PC-3 (cell line): ENCODE measurements at places on chromosomes 4 and X. TPM values are rescaled to one million over a fixed set of nuclear protein-coding genes. Genes with fewer than 3 reads are reported as not detected.

GRCh38 chr4:108601106-108601505, 19.3 kb upstream of the RPL34 start:
- no peak for DNase-seq

DNA sequence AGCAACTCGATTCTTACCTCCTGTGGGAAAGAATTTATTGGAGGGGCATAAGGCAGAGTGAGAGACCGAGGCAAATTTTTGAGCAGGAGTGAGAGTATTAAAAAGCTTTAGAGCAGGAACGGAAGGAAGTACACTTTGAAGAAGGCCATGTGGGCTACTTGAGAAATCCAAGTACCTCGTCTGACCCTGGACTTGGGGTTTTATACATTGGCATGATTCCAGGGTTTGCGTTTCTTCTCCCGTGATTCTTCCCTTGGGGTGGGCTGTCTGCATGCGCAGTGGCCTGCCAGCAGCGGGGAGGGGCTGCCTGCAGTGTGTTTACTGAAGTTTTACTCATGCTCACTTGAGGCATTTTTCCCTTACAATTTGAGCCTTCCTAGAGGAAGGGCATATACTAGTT, 3.4 kb downstream of the GALNT7 start:
- no peak for DNase-seq

DNA sequence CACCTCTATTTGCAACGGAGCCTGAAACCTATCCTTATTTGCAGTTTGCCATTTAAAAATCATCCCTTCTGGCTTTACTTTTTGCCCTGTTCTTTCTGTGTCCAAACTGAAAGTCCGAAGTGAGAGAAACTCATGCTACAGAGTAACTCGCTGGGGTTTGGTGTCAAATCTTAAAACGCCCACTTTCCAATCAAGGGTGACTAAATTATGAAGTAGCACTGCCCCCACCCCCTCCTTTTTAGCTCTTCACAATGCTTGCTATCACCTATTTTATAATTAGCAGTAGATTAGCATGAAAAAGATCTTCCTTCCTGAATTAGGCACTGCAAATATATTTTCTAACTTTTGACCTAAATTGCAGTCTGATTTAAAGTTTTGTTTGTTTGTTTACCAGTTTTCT, 52.5 kb downstream of the VGLL1 start:
- no peak for DNase-seq

DNA sequence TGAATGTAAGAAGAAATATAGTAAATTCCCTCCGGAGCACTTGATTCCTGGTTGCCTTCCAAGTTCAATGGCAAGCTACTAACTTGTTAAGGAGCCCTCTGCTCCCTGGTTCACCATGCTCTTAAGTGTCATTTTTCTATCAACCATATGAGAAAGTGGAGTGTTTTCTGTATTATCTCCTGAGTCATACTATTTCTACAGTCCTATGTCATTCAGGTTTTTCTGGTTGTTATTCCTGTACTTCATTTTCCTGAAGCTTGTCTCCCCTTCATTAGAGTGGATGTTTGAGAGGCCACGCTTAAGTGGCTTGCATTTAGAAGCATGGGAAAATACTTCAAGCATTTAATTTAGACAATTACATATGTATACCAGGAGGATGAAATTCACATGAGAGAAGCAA, 14.7 kb upstream of the EPGN start:
- DNase-seq, result peak; percentile 77

DNA sequence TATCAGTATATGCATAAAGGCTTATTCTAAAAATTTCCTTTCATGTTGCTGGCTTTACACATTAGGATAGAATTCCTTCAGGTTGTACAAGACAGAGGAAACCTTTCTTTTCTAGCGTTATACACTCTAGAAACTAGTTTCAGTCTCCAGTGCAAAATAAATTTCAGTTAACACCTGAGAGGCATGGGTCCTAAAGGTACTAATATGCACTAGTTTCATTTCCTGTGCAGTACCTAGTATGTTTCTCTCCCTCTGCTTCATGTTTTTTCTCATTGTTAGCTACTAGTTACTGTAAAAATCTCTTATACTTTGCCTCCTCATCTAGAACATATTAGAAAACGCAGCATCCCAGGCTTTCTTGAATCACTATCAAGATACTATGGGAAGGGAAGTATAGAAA, 54.0 kb downstream of the SNX25 start:
- no peak for DNase-seq

DNA sequence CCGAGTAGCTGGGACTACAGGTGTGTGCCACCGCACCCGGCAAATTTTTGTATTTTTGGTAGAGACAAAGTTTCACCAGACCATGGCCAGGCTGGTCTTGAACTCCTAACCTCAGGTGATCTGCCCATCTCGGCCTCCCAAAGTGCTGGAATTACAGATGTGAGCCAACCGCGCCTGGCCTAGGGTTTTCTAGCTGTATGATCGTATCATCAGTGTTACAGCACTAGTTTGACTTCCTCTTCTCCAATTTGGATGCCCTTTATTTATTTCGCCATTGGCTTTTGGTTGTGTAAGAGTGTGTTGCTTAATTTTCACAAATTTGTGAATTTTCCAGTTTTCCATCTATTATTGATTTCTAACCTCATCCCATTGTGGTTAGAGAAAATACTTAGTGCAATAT, 5.2 kb downstream of the TKTL1 start:
- no peak for DNase-seq

DNA sequence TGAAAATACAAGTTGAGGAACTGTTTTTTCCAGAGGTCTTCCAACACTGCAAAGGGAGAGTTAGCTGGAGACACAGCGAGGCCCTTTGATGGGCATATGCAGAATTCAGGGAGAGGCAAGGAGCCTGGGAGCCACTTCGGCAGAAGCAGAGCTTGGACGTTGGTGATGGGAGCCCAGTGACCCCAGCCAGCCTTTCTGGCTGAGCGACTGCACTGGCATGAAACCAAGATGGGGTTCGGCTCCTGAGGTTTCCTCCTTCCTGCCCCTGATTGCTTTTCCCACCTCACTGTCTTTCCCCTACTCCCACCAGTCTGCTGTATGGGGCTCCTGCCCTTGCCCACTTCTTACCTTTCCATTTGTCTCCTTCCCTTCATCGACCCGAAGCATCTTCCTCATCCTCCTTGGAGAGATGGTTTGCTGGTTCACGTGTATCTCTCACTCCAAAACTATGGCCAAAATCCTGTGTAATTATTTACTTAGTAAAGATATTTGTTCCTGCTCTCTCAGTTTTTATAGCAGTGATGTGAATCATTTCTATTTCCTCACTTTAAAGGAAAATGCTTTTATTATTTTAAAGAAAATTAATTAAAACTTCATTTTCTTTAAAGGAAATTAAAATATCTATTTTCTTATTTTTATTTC, 100.5 kb downstream of the NFKB1 start:
- peak; percentile 56 for DNase-seq

DNA sequence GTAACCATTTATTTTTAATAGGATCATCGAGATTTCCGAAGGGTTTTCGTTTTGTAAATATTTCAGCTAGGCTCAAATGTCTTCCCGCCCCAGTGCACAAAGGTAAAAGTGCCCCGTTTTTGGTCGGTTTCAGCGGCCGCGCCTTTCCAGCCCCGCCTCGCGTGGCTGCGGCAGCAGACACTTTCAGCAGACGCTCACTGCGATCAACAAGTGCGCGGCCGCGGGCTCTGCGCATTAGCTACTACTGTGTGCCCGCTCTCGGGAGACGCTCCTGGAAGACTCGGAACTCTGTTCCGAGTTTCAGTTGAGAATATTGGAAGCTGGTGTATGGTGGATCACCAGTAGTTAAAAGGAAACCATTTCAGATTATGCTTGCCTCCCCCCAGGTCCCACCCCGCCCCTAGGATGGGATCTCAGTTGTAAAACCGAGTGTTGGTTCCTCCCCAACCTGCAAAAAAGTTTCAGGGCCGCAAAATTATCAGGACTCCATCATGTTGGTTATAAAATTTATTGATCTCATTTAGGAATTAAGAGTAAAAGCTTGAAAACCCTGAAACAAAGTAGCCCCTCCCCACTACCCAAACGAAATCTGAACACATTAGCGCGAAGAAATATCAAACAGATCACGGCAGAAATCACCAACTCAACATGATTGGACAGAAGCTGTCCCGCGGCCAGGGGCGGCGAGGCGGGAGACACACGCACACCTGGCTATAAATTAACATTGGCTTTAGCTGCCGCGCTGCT, 2.2 kb downstream of the SOX3 start:
- DNase-seq, result no peak

DNA sequence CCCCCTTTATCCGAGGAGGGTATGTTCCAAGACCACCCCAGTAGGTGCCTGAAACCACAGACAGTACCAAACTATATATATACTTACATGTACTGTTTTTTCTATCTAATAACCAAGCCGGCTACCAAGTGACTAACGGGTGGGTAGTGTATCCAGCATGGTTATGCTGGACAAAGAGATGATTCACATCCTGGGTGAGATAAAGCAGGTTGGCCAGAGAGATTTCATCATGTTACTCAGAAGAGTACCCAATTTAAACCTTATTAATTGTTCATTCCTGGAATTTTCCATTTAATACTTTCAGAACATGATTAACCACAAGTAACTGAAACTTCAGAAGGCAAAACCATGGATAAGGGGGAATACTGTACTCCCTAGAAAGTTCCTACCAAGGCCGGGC, 46.5 kb downstream of the RFC1 start:
- DNase-seq, result peak; percentile 82

DNA sequence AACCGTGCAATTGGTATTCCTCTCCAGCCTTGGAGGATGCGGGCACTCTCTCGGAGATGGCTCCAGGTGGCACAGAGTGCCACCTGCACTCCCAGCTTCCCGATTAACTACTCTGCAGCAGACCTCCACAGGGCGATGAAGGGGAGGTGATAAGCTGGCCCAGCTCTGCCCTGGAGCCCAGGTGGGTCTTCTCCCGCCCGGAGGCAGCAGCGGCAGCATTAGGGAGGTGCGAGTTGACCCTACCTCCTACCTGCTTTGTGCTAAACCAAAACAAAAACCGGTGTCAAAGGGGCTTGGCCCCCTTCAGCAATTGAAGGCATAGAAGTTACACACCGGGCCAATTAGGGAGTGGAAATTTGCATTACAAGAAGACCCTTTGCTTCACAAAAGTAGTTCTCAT, 137.4 kb upstream of the MAMLD1 start:
- no peak for DNase-seq

GRCh38 chr4:185710487-185710995, 101.5 kb downstream of the SORBS2 start:
- peak; percentile 58 for DNase-seq

DNA sequence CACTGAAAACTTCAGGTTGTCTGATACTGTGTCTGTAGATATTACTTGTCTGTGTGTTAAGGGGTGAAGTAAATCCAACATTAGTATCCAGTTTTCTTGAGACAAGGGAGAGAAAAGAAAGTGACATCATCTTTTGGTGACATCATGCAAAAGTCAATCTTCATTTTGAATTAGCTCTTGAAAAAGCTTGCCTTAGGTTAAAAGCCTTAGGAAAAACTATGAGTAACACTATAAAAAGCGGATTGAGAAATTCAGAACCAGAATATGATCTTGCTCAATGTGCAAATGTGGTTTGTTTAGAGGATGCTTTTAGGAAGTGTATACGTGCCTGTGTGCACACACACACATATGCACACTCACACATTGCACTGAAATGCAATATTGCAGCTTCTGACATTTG, 345.8 kb upstream of the CASK start:
- peak; percentile 54 for DNase-seq

GRCh38 chrX:100911731-100912130, 17.0 kb downstream of the XKRX start:
- peak; percentile 60 for DNase-seq

- no peak for DNase-seq
Observed at GRCh38 chrX:148732743-148733142, 232.3 kb downstream of the AFF2 start.

DNA sequence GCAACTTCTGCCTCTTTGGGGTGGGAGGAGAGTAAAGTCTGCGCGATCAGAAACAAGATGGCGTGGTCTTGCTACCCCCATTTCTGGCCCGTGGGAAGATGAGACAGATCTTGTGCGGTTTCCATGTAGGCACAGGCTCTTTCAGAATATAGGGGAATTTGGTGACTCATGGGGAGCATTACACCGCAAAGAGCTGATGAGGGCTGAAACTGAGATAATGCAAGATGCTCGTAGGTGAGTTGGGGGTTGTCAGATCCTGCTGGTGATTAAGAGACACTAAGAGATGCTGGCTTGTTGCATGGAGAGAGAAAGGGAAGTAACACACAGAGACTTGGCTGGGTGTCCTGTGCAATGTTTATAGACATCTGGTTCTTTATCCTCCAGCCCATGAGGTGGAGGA, 1.5 kb downstream of the EVC start:
- DNase-seq, result peak; percentile 62

GRCh38 chrX:45035071-45035470, 162.1 kb downstream of the KDM6A start:
- peak; percentile 64 for DNase-seq

- DNase-seq, result peak; percentile 60
Observed at GRCh38 chr4:69750346-69750745, 10.1 kb downstream of the SULT1B1 start.

DNA sequence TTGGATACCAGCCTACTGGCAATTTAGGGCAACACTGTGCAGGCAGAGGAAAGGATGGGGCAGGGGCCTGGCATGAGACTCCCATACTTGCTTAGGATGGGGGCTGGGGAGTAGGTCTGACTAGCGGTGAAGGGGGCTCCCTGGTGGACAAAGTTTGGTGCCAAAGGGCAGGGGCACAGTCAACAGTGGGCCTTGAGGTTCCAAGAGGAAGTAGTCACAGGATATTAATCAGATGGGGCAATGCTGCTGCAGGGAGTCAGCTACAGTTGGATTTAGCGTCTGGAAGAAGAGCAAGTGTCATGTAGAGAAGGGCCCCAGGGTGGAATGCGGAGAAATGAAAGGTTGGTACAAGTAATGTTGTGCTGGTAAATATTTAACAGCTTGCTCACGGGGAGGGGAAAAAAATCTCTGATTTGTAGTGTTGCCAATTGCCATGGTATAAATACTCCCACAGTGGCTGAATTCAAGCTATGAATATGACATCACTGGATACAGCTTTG, 139.4 kb downstream of the PJA1 start:
- peak; percentile 94 for DNase-seq

GRCh38 chrX:96721354-96721753, 36.7 kb downstream of the DIAPH2 start:
- DNase-seq, result peak; percentile 45

CLTRN gene
- total RNA-seq, result 6.1 and 9.1 TPM in 2 replicates

KIT gene
- not detected in 2 replicates for total RNA-seq

BEX5 gene
- total RNA-seq, result 0.18 TPM in 1 of 2 replicates, not detected in the other

ITGB1BP2 gene
- total RNA-seq, result 0.75 and 1.7 TPM in 2 replicates

AWAT2 gene
- not detected in 2 replicates for total RNA-seq

TNIP3 gene
- total RNA-seq, result not detected in 2 replicates

RPL9 gene
- 1,291 and 1,298 TPM in 2 replicates for total RNA-seq

HPRT1 gene
- total RNA-seq, result 27.5 and 44.1 TPM in 2 replicates

C4orf54 gene
- total RNA-seq, result 0.04 TPM in 1 of 2 replicates, not detected in the other

AADAT gene
- total RNA-seq, result 2.7 and 4.3 TPM in 2 replicates

C4orf50 gene
- not detected in 2 replicates for total RNA-seq

HMX1 gene
- not detected in 2 replicates for total RNA-seq

RPS6KA6 gene
- total RNA-seq, result 3.6 and 4.7 TPM in 2 replicates

KIAA0232 gene
- total RNA-seq, result 5.5 and 5.6 TPM in 2 replicates
